ENCODE measurements at places on chromosomes 5 and 9. TPM values are rescaled to one million over a fixed set of nuclear protein-coding genes. Genes with fewer than 3 reads are reported as not detected.

LHX2 gene
- total RNA-seq = not detected

OBP2B gene
- not detected for total RNA-seq

PCSK5 gene
- total RNA-seq = 5.7 TPM

MSMP gene
- total RNA-seq = not detected

NOTCH1 gene
- 17.4 TPM for total RNA-seq

KCNMB1 gene
- total RNA-seq = not detected

SPINK4 gene
- 0.74 TPM for total RNA-seq

PARP8 gene
- total RNA-seq = 17.9 TPM

CCDC192 gene
- total RNA-seq = not detected

CNOT6 gene
- 7.6 TPM for total RNA-seq

RAD1 gene
- 64.1 TPM for total RNA-seq

BASP1 gene
- 276 TPM for total RNA-seq

C5orf58 gene
- not detected for total RNA-seq

DCAF12 gene
- total RNA-seq = 9.3 TPM

SPINK6 gene
- total RNA-seq = 15.6 TPM

PCA3 gene
- total RNA-seq = not detected

PCDHGA11 gene
- 6.4 TPM for total RNA-seq

SNCB gene
- not detected for total RNA-seq

SNAPC3 gene
- 36.1 TPM for total RNA-seq

PCDHB10 gene
- total RNA-seq = 0.28 TPM

THBS4 gene
- total RNA-seq = 1.1 TPM

LCN1 gene
- 0.65 TPM for total RNA-seq

ARSI gene
- total RNA-seq = 22.2 TPM

ZNF484 gene
- 10.5 TPM for total RNA-seq

SLC6A19 gene
- total RNA-seq = not detected

ADAMTSL1 gene
- total RNA-seq = 26.1 TPM

TUSC1 gene
- 5.0 TPM for total RNA-seq

SPINK7 gene
- not detected for total RNA-seq

FIBCD1 gene
- total RNA-seq = 1.5 TPM

ECSCR gene
- total RNA-seq = 0.14 TPM

C9orf50 gene
- total RNA-seq = 0.18 TPM

FOXD4L5 gene
- under 0.01 TPM for total RNA-seq

FOXD4 gene
- total RNA-seq = 0.28 TPM

ELAVL2 gene
- total RNA-seq = 0.14 TPM

UAP1L1 gene
- total RNA-seq = 7.7 TPM

OGN gene
- total RNA-seq = 0.57 TPM

CDKN2B-AS1 gene
- total RNA-seq = 4.8 TPM

HSPB3 gene
- not detected for total RNA-seq

LRSAM1 gene
- total RNA-seq = 6.7 TPM

WDR38 gene
- not detected for total RNA-seq

TAF11L5 gene
- not detected for total RNA-seq

MARCHF3 gene
- 73.0 TPM for total RNA-seq

EFNA5 gene
- 0.14 TPM for total RNA-seq

PDE6A gene
- total RNA-seq = not detected

COL23A1 gene
- under 0.01 TPM for total RNA-seq

OTP gene
- not detected for total RNA-seq

SEMA4D gene
- 0.09 TPM for total RNA-seq

ACTBL2 gene
- total RNA-seq = 1.1 TPM

DMRTA1 gene
- 0.28 TPM for total RNA-seq

FAM169A gene
- total RNA-seq = 0.09 TPM

HIGD2A gene
- 32.3 TPM for total RNA-seq

GABRA1 gene
- total RNA-seq = not detected

IRGM gene
- total RNA-seq = not detected

GLDC gene
- 1.4 TPM for total RNA-seq

IL7R gene
- 6.4 TPM for total RNA-seq

SUSD1 gene
- 22.6 TPM for total RNA-seq

PRRX2 gene
- 23.2 TPM for total RNA-seq

ADAMTS19 gene
- 36.3 TPM for total RNA-seq

All from smooth muscle cell of bladder (primary cell).